Amniotic stem cell (primary cell): ENCODE measurements at places on chromosomes 16 and 17.

DNA sequence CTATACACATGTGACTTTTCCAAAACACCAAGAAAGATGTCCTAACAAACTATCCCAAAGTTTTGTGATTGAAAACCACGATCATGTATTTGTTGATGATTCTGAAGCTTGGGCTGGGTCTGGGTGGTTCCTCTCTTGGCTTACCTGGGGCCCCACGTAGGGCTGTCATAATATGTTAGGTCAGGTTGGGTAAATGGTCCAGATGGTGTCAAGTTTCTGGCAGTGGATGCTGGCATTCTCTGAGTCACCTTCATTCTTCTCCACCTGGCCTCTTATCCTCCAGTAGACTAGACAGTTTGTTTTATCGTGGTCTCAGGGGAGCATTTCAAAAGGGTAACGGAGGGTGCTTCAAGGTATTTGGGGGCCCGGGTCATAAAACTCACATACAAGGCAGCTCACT is 39.4 kb downstream of the SYCE1L start:
- DNase-seq, result no peak

DNA sequence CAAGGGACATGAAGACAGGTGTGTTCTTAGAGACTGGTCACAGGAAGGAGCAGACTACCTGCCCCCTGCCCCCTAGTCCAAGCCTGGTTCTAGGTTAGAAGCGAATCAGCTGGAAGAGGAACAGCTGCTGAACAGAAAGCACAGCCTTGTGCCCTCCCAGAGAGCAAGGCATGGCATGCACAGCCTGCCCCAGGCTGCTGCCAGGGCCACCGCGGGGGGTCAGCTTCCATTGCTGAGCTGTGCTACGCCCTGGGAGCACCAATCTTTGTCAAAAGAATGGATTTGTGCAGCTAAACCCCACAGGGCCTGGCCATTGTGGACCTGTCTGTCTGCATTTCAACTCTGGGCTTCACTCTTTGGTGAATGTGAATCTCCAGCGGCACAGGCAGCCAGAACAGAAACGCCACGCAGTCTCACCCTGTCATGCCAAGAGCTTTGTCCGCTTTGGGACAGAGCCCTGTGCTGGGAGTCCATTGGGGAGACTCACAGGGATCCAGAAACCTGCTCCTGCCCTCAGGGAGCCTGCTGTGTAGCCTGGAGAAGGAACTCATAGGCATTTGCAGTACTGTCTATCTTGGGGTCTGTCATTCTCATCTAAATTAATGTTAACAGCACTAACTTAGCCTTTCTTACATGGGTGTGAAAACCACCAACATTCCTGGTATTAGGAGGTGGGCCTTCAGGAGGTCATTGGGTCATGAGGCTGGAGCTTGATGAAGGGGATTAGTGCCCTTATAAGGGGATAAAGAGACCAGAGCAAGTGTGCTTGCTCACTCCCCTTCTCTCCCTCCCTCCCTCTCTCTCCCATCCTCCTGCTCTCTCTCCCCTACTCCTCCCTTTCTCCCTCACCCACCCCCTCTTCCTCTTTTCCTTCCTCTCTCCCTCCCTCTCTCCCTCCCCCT is 25.6 kb upstream of the CDRT4 start:
- no peak for DNase-seq

DNA sequence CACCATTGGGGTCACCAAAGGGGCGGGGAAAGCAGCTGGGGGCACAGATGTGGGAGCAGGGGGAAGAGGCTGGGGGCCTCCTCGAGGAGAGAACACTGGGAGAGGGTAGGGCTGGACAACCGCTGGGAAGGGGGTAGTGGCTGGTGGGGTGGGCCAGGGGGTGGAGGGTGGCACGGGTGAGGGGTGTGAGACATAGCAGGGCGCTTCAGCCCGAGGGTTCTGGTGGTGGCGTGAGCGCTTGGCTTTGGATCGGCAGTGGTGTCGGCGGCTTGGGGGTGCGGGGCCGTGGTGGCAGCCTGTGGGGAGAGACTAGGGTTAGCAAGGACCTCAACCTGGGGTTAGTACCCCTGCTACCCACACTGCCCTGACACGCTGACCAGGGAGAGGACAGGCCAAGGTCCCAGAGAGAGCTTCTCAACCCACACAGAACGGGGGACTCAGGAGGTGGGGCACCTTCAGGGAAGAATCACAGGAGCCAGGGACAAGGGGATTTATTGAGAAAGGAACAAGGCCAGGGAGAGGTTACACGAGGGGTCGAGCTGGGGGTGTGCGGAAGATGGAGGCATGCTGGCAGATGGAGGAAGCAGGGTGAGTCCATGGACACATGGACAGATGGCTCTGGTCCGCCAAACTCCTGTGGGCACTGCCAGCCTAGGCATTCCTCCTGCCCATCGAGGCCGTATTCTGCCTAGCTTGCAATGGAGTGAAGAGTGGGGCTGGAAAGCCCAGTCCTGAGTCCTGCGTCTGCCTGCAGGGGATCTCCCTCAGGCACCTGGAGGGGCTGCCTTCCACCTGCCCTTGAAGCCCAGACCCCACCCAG is 8.4 kb downstream of the PER1 start:
- DNase-seq, result no peak

DNA sequence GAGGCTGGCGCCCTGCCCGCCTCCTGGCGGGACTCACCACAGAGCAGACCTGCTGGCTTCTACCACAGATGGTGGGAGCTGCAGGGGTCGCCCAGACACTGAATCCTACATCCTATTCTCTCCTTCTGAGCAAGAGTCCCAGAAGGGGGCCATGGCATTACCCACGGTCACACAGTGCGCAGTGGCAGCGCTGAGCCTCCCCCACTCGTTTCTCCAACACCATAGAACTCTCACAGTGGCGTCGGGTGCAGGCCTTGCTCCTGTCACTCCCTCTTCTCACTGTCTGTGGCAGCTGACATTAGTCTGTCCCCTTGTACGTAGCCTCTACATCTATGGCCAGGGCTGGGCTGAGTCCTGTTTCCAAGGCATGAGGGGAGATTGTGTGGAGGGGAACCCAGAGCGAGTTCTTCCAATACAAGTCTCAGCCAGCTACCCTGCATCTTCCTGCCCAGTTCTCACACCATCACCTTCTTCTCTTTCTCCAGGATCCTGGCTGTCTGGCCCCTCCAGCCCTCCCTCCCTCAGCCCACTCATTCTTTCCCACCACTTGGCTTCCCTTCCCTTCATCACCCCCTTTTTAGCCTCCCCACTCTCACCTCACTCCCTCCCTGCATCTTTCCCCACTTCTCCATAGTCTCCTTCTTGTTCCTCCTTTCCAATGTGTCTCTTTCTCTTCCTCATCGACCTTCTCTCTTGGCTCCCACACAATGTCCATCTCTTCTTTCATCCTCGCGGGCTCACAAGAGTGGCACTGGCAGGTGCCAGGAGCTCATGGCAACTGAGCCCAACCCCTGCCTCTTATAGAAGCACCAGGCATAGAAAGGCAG is 5.9 kb downstream of the UBTF start:
- DNase-seq, result no peak

- no peak for DNase-seq
Measured at GRCh38 chr17:49497148-49498028, 2.3 kb downstream of the NGFR start.

GRCh38 chr16:74736531-74737157 is 36.0 kb upstream of the MLKL start:
- no peak for DNase-seq

GRCh38 chr16:89969741-89970410 is 21.3 kb downstream of the DEF8 start:
- DNase-seq, result no peak

- no peak for DNase-seq
Measured at GRCh38 chr16:22270525-22270924, 26.7 kb upstream of the POLR3E start.

DNA sequence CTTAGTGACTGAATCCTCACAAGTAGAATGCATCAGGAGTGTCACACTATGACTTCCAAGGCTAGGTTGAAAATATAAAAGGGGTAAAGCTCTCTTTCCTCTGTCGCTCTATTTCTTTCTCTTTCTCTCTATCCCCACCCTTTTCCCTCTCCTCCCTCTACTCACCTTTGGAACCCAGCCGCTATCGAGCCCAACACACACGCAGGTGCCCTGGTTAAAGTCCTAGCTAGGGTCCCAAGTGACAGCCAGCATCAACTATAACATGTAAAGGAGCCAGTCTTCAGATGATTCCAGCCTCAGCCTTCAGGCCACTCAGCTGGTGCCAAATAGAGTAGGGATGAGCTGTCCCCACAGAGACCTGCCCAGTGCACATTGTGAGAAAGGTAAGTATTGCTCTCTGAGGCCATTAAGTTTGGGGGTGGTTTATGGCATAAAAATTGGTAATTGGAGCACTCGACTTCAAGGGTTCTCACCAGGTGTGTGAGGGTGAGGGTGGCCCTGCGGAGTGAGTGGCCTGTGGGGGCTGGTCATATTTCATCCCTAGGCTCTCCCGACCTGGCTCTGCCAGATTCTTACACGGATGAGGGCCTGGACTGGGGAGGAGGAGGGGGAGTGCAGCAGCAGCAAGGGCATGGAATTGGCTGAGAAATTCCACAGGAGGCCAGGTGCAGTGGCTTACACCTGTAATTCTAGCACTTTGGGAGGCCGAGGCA is 14.9 kb upstream of the C16orf54 start:
- no peak for DNase-seq

DNA sequence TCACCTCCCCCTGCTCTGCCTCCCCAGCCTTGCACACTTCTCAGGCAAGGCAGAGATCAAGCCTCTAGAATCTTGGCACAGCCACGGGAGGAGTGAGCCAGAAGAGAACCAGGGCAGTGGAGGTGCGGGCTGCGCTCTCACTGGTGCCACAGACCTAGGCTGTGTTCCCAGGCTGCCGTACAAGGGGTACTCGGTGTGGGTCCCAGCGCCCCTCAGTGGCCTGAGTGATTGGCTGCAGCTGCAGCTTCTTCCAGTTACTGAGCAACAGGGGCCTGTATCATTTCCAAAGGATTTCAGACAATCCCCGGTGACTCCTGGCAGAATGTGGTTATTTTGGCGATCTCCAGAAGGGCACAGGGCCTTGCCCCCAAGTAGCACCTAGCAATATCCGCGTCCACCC is 1852.1 kb downstream of the TP53TG3F start:
- DNase-seq, result no peak

DNA sequence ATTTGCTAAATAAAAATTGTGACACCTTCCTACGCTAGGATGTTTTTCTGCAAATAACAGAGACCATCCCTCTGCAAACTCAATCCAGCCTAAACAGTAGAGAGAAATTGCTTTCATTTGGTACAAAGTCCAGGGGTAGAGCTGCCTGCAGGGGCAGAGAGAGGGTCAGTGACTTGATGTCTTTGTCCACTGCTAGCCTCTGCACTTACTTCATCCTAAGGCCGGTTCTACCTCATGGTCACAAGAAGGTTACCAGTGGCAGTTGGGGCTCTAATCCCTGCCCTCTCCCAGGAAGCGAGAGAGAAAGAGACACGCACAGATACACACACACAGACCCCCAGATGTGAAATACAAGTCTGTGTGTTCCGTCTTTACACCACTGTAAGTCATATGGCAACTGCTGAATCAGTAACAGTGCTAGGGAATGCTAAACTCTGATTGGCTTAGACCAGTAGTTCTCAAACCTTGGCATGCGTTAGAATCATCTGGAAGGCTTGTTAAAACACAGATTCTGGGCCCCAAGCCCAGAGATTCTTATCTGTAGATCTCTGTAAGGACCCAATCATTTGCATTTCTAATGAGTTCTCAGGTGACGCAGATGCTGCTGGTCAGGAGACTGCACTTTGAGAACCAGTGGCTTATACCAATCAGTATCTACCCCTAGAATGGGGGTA is 13.1 kb upstream of the LPCAT2 start:
- no peak for DNase-seq

- DNase-seq, result peak; percentile 45
Measured at GRCh38 chr17:41082626-41083025, 1.3 kb upstream of the KRTAP4-7 start.

DNA sequence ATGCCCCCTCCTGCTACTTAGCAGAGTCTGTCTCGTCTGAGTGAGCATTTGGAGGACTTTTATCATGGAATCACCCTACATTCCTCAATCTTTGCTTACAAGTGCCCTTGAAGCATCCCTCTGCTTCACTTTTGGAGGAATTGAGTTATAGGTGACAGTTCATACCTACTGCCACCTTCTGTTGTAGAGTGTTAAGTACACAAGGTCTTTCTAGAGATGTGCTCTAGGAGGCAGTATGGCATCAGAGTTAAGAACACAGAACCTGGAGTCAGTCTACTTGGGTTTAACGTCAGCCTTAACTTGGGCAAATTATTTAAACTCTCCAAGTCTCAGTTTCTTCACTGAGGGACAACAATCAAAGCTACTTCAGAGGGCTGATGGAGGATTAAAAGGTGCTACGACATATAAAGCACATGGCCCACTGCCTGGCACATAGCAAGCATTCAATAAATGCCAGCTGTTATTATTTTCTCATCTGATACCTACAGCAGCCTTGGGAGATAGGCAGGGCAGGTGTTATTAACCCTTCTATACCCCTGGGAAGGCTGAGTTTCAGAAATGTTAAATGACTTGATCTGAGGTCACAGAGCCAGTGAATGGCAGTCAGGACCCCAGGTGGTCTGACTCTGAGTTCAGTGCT is 62.2 kb downstream of the UTP18 start:
- no peak for DNase-seq

DNA sequence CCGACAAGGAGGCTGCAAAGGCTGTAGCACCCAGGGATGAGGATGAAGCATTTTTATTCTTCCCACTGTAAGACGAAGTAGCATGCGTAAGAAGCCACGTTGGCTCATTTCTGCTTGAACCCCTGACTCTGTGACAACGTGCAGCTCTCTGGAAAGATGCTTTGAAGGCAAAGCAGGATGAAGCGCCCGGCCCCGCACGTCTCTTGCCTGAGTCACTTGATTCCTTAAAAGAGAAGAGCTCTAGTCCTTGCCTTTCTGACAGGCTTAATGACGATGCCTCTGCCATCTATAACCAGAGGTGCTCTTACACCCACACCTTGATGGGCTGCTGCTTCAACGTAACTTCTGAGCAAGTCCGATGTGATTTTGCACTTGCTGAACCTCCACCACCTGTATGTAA is 76.7 kb upstream of the MED9 start:
- no peak for DNase-seq

DNA sequence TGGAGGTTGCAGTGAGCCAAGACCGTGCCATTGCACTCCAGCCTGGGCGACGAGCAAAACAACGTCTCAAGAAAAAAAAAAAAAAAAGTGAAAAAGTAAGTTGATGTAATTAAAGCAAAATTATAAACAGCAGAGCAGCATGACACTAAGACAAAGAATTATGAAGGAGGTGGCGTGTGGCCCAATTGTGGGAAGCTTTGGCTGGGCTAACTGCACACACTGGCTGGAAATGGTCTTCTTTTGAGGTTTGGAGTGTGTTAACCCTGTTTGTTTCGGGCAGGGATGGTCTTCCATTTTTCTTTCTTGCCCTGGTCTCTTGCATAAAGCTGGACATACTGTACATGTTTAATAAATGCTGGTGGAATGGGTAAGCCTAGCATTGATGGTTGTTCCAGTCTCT is 54.8 kb downstream of the RAP1GAP2 start:
- no peak for DNase-seq
